RCC 7860 (cell line): ENCODE measurements at places on chromosomes 4 and X.
A peak's percentile ranks its signal among the peaks of the same experiment; 100 is the strongest.

DNA sequence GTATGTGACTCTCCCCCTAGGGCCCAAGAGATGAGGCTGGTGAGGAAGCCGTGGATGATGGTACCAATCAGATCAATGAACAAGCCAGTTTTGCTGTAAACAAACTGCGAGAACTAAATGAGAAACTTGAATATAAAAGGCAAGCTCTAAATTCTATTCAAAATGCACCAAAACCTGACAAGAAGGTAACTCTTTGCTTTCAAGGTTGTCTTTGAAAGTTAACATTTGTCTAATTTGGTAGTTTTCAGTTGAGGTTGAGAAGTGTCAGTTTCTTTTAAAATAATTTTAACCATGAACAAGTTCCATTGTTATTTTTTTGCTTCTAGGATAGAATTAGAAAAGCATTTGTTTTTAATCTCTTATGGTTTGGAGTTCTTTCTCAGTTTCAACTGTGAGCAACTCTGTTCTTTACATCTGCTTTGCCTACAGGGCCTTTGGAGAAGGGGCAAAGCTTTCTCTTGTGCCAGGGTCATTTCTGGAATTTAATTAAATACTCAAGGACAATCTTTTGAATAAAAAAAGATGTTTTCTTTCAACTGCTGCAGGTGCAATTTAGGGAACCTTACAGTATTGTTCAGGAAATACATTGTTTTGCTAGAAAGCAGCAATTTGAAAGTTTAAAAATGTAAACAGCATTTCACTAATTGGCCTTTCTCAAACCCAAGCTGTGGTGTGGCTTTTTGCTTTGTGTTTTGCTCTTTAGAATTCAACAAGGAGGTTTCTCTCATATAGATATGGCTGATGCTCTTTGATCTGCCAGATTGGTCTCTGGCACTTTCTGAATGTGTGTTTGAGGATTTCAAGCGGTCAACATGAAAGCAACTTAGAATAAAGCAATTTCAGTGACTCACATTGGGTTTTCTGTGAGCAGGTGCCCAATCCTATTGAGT lies 62.9 kb downstream of the LRP2BP start:
- no peak for DNase-seq

- DNase-seq = no peak
Measured at GRCh38 chr4:85092943-85093342, 126.5 kb upstream of the WDFY3 start.

DNA sequence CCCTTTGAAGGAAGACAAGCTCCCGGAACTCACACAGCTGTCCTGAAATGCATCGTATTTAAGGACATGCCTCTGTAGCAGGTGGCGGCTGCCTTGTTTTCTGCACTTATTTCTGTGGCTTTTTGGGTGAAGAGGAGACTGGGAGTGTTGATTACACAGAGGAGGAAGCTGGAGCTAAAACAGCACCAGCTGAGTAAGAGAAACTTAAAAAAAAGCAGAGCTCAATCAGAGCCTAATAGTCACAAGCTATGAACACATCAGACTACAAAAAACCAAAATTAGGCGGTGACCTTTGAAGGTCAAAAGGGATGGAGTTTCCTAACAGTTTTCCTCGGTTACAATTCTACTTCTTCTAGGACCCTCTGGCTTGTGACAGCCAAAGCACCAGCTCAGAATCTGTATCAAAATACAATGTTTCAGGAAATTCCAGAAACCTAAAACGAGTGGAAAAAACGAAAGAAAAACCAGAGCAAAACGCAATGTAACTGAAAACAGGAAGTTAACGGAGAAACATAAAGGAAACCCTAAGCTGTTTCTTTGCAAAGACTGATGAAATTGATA lies 13.5 kb downstream of the PRKX start:
- DNase-seq = no peak

DNA sequence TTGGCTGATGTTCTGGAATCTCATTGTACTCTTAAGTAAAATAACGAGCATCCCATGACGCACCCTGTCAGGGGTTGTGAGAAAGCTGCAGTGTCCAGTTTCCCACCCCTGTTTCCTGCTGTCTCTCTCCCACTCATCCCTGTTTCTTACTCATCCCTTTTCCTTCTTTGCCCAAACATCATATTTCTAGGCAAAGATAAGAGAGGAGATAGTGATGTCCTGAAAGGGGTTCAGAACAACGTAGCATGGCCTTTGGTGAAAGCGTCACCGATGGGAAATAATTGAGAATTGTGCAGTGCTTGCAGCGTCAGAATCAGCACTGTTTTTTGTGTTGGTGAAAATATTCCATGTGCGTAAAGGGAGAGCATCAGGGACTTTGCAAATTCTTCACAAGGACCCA lies 23.5 kb upstream of the TMEM165 start:
- no peak for DNase-seq

DNA sequence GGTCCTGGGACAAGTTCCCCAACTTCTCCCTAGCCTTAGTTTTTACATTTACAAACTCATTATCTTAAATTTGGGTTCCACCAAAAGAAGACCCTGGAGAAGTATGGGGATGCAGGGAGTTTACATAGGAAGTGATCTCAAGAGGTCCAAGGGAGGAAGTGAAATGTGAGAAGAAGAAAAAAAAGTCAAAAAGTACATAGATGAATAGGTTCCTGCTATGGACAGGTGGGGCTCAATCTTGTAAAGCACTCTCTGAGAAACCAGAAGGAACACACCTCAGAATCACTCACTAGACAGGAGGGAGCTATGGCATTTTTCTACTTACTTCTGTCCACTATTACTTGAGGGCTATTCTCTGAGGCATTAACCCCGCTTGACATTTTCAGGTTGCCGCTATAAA lies 56.6 kb downstream of the ARHGAP6 start:
- no peak for DNase-seq

- DNase-seq = no peak
Measured at GRCh38 chrX:24412637-24413363, 52.3 kb upstream of the PDK3 start.

GRCh38 chrX:100984818-100985217 lies 15.3 kb downstream of the ARL13A start:
- DNase-seq = no peak

DNA sequence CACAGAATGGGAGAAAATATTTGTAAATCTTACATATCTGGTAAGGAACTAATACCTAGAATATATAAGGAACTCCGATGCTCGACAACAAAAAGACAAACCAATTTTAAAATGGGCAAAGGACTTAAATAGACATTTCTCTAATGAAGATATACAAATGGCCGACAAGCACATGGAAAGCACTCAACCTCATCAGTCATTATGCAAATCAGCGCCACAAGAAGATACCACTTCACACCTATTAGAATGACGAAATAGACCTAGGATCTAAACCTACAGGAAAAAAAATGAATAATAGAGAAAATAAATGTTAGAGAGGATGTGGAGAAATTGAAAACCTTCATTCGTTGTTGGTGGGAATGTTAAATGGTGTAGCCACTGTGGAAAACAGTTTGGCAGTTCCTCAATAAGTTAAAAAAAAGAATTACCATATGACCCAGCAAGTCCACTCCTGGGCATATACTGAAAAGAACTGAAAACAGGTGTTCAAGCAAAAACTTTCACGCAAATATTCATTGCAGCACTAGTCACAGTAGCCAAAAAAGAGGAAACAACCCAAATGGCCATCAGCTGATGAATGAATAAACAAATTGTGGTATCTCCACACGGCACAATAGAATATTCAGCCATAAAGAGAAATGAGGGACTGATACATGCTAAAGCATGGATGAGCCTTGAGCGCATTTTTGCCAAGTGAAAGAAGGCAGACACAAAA lies 57.3 kb upstream of the WDR19 start:
- DNase-seq = no peak

GRCh38 chr4:138230048-138230447 lies 12.1 kb downstream of the SLC7A11 start:
- DNase-seq = no peak

GRCh38 chr4:146105464-146105863 lies 70.1 kb upstream of the LSM6 start:
- DNase-seq = no peak

GRCh38 chrX:71910986-71911730 lies 513 bp downstream of the NHSL2 start:
- DNase-seq = no peak

DNA sequence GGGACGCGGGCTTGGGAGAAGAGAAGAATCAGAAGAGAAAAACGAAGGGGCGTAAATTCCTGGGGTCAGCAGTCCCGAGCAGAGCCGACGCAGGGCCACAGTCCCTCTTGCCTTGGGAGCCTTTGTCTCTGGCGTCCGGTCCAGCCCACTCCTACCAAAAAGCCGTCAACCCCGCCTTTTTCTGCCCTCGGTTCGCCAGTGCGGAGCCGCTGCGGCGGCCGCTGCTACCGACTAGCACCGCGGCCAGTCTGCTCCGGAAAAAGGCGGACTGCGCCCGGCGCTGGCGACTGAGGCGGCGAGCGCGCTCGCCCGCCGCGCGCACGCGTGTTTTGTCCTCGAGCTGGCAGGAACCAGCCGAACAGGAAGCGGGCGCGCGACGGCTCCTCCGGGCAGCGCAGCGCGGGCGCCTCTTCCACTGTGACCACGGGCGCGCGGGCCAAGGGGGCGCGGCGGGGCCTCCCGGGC lies 502 bp downstream of the HNRNPDL start:
- DNase-seq = no peak

DNA sequence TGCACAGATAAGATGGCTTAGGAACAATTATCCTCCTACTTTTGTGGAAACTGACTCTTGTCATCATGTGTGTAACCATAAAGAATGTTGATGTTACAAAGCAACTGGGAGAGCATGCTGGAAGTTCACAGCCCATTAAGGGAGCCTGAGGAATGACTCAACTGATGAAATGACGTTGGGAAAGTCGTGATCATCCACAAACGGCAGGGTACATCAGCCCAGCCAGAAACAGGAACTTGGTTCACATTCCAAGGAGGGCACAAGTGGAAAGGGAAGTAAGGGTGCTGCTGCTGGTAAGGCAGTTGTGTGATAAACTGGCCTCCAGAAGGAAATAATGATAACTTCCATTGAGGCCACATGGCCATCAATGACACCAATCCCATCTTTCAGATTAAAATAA lies 6.7 kb downstream of the TEC start:
- DNase-seq = peak; percentile 89

- DNase-seq = no peak
Measured at GRCh38 chr4:123418351-123418931, 21.8 kb downstream of the SPRY1 start.

DNA sequence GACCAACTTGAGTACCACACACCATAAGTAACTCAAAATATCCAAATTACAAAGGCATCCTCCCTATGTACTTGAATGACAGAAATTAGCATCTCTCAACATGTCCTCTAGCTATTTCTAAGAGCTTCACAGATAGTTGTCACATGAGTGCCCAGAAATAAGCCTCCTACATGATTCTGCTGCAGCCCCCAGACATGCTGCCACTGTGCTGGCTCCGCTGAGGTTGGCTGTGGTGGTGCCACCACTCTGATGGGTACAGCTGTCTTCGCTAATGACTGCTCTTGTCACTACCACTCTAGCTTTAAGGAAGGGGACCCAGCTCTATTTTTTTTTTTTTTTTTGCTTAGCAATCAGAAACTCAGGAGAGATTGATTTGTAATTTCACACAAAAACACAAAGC lies 256.0 kb downstream of the GRXCR1 start:
- no peak for DNase-seq

DNA sequence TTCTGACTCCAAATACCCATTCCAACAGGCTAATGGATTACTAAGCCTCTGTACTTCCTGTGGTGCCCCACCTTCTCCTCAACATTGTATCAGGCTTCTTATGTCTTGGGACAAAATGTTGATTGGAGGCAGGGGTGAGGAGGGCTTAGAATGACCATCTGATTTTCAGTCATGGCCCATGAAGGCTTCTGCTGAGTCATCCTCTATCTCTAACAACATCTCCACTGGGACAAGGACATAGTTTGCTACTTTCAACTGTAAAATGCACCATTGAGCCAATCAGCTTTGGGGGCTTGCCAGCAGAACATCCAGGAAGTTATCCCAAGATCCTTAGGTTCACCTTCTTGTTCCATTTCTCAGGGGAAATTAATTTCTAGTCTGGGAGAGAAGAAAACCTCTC lies 29.5 kb downstream of the MAGEB17 start:
- no peak for DNase-seq

- DNase-seq = no peak
Measured at GRCh38 chr4:181659202-181659601, 584.0 kb upstream of the TENM3 start.

DNA sequence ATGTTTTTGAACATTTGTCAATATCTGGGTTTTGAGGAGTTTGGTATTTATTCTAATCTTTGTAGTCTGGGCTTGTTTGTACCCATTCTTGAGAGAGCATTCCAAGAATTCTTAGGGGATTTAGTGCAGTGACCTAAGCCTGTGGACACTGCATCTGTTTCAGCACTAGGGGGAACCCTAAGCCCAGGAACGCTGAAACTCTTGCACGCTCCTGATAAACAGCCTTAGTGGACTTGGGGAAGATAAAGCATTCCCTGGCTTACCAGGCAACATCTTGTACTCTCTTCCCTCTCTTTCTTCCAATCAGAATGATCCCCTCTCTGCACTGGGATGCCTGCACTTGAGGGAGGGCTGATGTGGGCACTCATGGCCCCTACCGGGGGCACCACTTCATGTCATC lies 654.9 kb upstream of the HTR2C start:
- DNase-seq = peak; percentile 5

DNA sequence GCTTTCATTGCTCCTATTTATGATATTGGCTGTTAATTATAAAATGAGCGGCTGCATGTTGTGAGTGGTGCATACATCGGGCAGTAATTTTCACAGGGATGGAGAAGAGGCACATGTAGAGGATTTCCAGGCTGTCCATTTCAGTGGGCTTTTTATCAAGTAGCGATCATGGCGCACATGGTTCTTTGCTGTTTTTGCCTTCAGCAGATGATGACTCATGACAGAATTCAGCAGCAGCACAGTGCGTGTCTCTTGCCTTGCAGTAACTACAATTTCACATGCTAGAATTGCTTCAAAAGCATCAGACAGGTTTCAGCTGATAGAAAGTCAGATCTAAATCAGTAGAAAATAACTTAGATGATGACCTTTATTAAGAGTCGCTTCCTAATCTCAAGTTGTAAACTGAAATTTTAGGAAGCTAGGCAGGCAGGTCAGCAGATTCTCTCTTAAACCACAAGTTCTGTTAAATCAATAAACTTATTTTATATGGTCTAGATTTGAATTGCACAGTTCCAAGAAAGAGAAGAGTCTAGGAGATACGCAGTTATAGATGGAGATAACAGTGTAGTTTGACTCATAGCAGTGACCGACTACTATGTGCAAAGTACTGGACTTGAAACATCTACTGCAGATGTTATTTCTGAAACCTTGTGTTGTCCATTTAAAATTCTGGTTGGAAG lies 35.8 kb downstream of the LRP2BP start:
- DNase-seq = no peak
